ENCODE measurements at places on chromosomes 1 and 21.

GRCh38 chr1:236465231-236465958, 58.4 kb upstream of the LGALS8 start:
- DNase-seq, result no peak

DNA sequence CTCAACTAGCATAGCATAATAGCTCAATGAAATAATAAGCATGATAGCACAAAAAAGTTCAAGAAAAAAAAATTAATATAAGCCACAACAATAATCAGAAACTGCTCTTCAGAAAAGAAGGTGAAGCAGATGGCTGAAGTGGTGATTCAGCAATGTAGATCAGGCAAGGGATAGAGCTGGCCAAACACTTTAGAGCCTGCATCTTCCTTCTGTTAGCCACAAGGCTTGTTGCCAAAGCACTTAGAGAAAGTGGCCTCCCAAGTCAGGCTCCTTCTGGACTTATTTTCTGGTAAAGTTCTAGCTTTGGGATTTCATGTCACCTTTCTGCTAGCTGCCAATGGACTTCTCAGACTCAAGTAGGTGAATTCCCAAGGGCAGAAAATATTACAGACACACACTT, 60.3 kb upstream of the C1orf87 start:
- DNase-seq, result no peak

DNA sequence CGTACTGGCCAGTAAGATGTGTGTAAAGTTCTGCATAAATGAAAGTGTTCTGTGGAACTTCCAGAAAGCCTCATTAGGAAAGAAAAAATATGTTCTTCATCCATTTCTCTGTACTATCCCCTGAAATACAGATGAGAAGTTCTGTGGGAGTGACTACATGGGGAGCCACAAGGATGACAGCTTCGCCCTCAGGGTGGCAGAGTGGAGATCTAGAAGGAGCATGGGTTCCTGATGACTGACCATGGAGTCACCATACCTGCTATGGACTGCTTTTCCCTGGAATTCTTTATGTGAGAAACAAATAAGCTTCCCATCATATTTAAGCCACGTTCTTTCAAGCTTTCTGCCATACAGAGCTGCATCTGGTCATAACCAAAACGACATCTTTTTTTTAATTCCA, 113.9 kb upstream of the RGS1 start:
- no peak for DNase-seq

- no peak for DNase-seq
These were observed 125.7 kb downstream of the LYPLAL1 start for GRCh38 chr1:219299420-219299819.

GRCh38 chr21:46124083-46124925, 26.4 kb downstream of the COL6A2 start:
- no peak for DNase-seq

GRCh38 chr1:234581063-234581714, 28.8 kb downstream of the IRF2BP2 start:
- DNase-seq, result no peak

DNA sequence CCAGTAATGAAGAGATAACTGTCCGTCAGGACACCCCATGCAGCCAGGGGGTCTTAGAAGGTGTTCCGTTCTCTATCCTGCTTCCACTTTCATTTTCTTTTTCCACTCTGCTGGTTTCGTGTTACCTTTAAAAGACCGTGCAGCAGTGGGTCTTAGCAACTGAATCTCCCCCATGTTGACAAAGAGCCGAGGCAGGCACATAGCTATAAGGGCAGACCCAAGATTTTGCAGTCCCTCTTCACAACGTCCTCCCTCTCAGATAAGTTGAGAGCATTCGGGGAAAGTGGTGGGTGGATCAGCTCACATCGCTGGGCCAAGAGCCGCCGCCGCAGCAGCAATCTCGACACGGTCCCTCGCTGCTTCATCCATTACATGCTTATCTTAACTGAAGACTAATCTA, 355.5 kb downstream of the LMO4 start:
- DNase-seq, result no peak

- DNase-seq, result no peak
These were observed 521.8 kb downstream of the PTPRU start for GRCh38 chr1:29757866-29758780.

DNA sequence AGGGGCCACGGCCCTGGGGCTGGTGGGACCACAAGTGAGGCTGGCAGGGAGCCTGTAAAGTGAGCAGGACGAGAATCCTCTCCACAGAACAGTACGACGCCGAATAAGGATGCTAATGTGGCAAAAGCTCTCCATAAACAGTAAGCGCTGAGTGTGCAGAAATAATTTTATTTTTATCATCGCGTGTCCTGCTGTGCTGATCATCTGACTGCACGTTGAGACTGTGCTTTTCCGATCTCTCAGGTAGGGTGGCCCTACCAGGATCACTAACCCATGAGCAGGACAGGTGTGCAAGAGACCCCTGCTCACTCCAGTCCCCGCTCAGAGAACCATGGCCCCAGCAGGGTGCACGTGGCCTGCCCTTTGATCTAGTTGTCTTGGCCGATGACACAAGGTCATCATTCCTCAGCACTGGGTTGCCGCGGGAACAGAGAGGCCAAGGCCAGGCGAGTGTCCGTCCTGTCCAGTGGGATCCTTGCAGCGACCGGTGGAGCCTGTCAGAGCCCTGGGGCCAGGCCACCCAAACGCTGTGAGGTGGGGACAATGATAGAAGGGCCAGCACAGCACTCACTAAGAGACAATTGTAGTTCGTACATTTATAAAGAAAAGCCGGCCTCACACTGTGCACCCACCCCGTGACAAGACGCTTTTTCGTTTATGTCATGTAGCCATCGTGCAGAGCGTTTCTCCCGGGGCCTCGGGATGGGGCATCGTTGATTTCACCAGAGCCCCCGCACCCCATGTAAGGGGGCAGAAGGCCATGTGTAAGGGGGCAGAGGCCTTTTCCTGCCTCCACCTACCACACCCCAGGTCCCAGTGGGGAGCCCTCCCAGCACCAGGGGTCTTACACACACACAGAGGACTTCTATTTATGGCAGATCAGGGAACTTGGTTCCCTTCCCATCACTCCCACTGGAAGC, 52.7 kb upstream of the ADARB1 start:
- no peak for DNase-seq

- DNase-seq, result no peak
These were observed 484.4 kb upstream of the ZRANB2 start for GRCh38 chr1:71565262-71565661.

- DNase-seq, result no peak
These were observed 53.8 kb upstream of the MROH9 start for GRCh38 chr1:170881268-170882265.

DNA sequence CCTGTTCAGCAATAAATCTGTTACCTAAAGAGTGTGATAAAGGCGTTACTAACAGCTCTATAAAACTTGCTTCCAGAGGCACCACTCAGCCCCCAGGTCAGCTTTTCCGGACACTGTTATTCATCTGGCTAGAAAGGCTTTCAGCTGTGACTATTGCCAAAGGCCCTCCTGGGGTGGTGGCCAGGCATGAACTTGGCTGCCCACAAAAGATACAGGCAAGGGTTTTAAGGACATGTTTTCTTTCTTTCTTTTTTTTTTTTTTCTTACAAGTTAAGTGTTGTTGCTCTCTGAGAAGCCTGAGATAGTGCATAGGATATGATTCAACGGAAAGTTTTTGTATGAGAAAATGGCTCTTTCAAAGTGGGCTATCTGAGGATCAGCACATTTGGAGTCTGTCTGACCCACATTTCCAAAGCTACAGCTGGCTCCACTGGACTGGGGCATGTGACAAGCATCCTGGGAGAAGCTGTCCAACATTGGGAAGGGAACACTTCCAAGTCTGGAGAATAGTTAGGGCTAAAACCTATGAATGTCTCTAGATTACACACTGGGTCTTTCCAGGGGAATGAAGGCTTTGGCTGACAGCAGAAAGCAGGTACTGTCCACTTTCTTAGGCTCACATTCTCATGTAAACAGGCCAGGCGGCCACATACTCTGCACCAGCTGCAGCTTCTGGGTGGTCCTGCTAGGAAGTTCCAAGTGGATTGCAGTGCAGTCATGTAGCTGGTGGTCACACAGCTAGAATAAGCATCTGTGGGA, 639.7 kb downstream of the LMO4 start:
- DNase-seq, result no peak

DNA sequence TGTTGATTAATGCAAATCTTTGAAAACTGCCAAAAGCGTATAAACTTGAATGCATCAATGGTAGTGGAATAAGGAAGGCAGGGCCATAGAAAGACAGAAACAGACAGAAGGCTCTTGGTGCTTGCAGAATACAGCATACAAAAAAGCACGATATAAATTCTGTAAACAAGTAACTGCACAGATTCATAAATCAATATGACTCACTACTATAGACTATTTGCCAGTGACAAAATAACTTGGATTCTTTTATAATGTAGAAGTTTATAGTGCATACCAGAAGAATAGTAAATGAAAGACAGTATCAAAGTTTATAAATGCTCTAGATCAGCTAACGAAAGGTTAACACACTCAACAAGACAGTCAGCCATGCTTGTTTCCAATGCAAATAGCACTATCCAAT, 349.6 kb downstream of the PTBP2 start:
- DNase-seq, result no peak

GRCh38 chr1:225820522-225821120, 10.7 kb downstream of the EPHX1 start:
- no peak for DNase-seq

GRCh38 chr1:212762839-212763238, 28.7 kb downstream of the NSL1 start:
- no peak for DNase-seq

- no peak for DNase-seq
These were observed 16.6 kb downstream of the SLC26A9 start for GRCh38 chr1:205926636-205927035.

- DNase-seq, result no peak
These were observed 176.1 kb downstream of the CACNA1E start for GRCh38 chr1:181659321-181659957.

- no peak for DNase-seq
These were observed 129.2 kb downstream of the PLPP3 start for GRCh38 chr1:56450004-56450666.

DNA sequence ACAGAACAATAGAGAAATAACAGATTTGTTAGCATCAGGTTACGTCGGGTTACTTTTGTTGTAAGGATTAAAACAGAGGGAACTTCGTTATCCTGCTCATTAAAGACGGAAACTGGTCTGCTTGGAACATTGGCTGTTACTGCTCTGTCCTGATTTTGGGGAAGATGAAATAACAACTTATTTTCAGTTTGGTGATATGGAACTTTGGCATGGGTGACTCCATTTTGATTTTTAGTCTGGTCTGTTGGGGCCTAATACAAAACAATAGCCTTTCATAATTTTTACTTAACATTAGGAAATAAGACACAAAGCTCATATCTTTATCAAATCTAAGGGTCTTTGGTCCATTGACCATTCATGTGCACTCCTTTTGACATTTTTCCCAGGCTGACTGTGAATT, 220.5 kb upstream of the DUSP10 start:
- DNase-seq, result no peak

- DNase-seq, result no peak
These were observed 55.3 kb downstream of the NME7 start for GRCh38 chr1:169312084-169312954.

DNA sequence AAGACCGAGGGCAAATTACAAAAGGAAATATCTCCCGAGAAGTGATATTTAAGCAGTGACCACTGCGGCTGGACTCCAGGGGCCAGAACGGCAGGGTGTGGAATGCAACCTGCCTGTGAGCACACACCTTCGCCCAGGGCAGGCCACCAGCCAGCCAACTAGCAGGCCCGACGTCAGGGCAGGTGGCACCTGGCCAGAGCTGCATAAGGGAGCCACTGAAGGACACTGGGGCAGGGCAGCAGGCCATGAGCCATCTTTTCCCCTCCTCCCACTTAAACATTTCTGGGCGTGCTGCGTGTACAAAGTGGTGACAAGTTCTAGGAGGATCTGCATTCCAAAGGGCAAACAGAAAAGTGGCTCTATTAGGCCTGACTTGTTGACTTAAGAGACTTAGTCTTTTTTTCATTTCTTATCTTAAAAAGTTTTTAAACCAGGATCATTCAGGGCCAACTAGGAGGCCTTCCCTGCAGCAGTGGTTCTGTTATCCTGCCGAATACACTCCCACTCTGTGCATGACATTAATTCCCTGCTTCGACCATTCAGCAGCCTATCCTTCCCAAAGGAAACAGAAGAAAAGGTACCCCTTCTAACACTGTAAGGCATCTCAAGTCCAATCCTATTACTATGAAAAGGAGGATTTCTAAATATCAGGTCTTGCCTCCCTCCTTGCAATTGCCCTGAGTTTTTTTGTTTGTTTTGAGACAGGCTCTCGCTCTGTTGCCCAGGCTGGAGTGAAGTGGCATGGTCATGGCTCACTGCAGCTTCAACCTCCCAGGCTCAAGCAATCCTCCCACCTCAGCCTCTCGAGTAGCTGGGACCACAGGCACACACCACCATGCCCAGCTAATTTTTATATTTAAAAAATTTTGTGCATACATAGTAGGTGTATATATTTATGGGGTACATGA, 96.3 kb downstream of the BCAR3 start:
- no peak for DNase-seq

GRCh38 chr1:83845437-83846071, 153.4 kb downstream of the TTLL7 start:
- DNase-seq, result no peak

- no peak for DNase-seq
These were observed 13.3 kb downstream of the KCNJ10 start for GRCh38 chr1:160056648-160057169.

DNA sequence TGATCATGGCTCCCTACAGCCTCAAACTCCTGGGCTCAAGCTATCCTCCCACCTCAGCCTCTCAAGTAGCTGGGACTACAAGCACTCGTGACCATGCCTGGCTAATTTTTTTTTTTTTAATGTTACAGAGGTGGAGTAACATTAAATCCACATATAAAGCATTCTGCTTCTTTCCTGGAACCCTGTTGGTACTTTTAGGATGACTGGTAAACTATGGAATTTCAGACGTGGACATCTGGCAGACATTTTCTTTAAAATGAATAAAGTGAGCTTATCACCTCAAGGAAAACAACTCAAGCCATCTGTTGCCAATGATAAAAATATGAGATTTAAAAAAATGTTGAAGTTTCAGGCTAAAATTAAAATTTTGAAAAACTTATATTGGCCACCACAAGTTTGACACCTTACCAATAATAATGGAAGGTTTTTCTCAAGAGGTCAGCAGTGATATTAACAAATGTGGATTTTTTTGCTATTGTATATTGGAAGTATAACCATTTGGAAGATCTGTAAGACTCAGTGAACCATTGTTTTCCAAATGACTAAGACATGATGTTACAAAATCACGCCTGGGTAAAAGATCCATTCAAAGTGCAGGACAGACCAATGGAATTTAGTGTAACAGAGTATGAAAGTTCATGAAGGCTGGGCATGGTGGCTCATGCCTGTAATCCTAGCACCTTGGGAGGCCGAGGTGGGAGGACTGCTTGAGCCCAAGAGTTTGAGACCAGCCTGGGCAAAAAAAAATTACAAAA, 52.7 kb upstream of the EIF4G3 start:
- DNase-seq, result no peak

All from activated CD4-positive, alpha-beta T cell treated with anti-CD3 and anti-CD28 coated beads for 24 hours (primary cell).